ENCODE measurements at places on chromosomes 2 and 18. TPM values are rescaled to one million over a fixed set of nuclear protein-coding genes. Genes with fewer than 3 reads are reported as not detected.

RTP5 gene
- not detected for total RNA-seq

DNA sequence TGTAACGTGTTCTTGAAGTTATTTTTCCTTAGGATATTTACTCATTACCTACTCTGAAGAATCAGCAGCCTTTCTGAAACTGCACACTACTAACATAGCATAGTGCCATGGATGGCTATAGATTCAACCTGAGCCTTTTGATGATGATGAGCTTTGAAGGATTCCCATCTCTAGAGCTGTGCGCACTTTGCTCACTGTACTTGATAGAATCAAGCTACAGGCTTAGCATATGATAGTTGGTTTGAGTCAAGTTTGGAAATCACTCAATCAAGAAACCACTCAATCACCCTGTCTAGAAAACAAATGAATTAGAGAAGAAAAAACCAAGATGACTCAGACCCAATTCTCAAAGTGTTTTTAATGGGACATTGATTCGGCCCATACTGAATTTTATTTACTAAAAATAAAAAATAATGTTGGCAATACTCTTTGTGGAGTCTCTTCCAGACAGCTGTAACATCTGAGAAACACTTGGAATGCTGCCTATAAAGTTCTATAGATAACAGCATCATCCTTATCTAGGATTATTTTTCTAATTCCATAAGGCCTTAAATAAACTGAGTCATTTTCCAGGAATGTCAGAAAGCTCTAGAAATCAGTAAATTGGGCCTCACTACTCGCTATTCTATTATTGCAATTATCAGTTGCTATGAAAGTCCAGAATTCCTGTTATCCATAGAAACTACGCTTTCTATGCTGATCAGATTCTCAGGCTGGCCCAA, 259.0 kb upstream of the ERBB4 start:
- H3K4me1 ChIP-seq, result no peaks in the 10 kb centered on the region
- H3K36me3 ChIP-seq, result no peaks in the 10 kb centered on the region
- no peak overlapping the region for H3K27ac ChIP-seq
- DNase-seq, result no peak
- H3K4me3 ChIP-seq, result no peak overlapping the region
- H3K27me3 ChIP-seq, result no peaks in the 10 kb centered on the region

DNA sequence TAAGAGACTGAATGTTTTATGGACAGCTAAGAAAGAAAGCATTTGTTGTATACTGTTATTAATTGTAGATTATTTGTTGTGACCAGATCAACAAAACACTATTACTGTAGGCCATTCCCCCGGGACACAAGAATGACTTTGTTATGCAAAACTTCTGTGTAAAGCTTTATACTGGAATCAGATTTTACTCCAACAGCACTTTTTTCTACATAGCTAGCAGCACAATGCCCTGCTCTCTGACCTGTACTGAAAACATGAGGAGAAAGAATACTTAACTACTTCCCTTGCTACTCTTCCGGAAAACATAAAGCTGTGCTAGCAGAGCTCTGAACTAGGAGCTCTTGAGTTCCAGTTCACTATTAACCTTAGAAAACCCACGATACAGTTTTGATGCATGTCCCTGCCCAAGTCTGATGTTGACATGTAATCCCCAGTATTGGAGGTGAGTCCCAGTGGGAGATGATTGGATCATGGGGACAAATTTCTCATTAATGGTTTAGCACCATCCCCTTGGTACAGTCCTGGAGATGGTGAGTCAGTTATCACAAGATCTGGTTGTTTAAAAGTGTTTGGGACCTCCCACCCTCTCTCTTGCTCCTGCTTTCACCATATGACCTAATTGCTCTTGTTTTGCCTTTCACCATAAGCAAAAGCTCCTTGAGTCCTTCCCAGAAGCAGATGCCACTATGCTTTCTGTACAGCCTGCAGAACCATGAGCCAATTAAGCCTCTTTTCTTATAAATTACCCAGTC, 601.1 kb upstream of the PIK3C3 start:
- H3K27ac ChIP-seq, result no peak overlapping the region
- H3K36me3 ChIP-seq, result no peaks in the 10 kb centered on the region
- H3K27me3 ChIP-seq, result no peaks in the 10 kb centered on the region
- no peak for DNase-seq
- no peaks in the 10 kb centered on the region for H3K4me1 ChIP-seq
- H3K4me3 ChIP-seq, result no peak overlapping the region

DSC2 gene
- total RNA-seq, result 33.4 TPM

DNA sequence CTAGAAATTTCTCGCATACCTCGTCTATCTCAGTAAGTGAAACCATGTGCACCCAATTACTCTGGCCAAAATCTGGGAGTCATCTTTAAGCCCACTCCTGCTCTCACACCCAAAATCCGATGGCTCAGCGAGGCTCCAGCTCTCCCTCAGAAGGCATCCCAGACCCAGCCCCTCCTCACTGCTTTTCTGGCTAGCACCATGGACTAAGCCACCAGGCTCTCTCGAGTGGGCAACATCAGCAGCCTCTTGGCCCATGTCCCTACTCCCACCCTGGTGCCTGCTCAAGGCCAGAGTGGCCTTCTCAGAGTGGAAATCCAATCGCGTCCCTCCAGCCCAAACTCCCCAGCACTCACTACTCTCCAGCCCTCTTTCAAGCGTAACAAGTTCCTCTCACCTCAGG, 27.2 kb downstream of the TNS1 start:
- no peak overlapping the region for H3K27ac ChIP-seq
- H3K4me3 ChIP-seq, result no peak overlapping the region
- DNase-seq, result no peak
- H3K36me3 ChIP-seq, result no peaks in the 10 kb centered on the region
- no peaks in the 10 kb centered on the region for H3K27me3 ChIP-seq
- peaks cover 2% of the 10 kb centered on the region for H3K4me1 ChIP-seq

FAM110C gene
- total RNA-seq, result 20.3 TPM

DNA sequence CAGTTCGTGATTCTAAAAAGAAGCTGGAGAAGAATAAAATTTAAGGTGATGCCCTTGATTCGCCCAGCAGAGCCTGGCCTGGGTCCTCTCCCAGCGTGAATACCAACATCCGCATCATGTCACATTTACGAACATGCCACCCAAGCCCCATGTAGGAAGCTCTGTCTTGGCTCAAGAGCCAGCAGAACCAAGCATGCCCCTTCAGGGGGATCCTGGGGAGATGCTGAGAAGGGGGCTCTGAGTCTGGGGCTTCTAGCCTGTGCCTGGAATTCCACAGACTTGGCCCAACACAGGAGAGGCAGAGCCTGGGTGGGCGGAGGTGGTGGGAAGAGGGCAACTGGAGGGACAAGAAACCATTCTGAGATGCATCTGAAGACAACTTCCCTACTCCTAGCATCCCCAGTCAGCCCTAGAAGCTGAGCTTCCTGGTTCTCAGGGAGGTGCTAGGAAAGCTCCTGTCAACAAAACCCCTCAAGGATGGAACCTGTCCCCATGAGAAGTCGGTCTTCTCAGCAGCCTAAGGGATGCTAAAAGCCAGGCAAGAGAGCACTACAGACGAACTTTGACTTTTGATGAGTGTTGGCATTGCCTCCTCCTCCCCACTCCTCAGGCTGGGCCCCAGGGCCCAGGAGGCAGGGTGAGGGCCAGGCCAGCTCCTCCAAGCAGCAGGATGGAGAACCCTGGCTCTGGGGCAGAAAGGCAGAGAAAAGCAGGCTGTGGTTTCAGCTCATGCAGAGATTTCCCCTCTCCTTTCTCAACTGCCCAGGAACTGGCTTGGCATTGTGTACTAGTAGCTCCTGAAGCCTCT, 57.9 kb downstream of the POLR1A start:
- H3K27ac ChIP-seq, result no peak overlapping the region
- no peak for DNase-seq
- H3K27me3 ChIP-seq, result no peaks in the 10 kb centered on the region

RAX gene
- not detected for total RNA-seq

DNA sequence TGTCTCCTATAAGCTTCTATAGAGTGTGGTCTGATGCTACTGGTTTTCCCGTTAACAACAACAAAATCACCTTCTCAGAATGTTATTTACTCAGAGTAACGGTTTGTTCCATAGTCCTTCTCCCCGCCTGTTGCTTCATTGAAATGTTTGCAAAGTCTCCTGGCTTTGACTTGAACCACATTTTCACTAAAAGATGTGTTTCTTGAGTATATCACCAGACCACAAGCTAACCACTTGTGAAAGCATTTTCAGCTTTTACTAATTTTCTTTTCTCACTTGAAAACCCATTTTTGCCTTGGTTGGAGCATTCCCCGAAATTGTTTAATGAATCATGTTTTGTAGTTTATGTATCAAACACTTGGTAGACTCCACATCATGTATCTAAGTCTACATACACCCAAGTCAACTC, 121.2 kb downstream of the DPP4 start:
- no peak for DNase-seq
- H3K27me3 ChIP-seq, result no peaks in the 10 kb centered on the region
- H3K4me1 ChIP-seq, result no peaks in the 10 kb centered on the region
- no peak overlapping the region for H3K27ac ChIP-seq
- no peaks in the 10 kb centered on the region for H3K36me3 ChIP-seq

DNA sequence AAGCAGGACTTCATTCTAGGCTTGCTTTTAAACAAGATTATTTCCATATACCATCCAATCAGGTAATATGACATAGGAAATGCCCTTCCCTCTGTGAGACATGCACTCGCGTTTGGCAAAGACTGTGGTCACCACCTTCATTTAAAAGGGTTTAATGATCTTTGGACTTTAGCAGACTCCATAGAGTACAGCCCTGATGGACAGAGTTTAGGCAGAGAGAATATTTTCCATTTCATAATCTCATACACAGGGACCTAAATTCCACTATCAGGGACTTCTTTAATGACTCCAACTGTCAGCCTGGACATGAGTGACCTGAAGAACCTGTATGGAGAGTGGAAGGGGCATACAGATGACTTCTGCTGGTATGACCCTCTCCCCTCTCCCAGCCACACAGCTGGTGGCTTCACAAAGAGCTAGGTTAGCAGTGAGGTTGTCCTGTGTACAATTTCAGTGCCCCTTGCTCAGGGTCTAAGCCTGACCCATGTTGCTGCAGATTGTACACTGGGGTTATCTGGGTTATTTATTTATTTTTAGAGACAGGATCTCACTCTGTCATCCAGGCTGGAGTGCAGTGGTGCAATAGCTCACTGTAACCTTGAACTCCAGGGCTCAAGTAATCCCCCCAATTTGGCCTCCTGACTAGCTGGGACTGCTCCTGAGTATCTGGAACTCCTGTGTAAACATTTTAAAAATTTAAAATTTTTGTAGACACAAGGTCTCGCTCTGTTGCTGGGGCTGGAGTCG, 59.2 kb downstream of the PTPRM start:
- no peak overlapping the region for H3K27ac ChIP-seq
- DNase-seq, result no peak
- H3K4me1 ChIP-seq, result no peaks in the 10 kb centered on the region
- no peaks in the 10 kb centered on the region for H3K27me3 ChIP-seq

CD207 gene
- total RNA-seq, result not detected

TRPM8 gene
- 0.39 TPM for total RNA-seq

DNA sequence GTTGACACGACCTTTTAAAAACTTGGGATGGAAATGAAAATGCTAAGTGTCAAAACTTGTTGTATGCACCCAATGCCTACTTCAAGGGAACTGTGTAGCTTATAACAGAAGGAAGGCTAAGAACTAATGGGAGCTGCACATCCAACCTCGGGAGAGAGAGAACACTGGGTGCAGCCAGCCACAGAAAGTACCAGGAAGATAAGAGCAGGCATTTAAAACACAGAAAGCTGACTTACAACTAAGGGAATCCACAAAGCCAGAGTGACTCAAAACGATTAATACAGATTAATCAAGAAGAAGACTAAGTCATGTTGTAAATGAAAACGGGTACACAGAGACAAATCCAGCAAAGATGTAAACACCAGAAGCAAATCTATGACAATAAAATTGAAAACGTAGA, 113.4 kb downstream of the HDAC4 start:
- H3K4me1 ChIP-seq, result no peaks in the 10 kb centered on the region
- no peak for DNase-seq
- H3K27me3 ChIP-seq, result no peaks in the 10 kb centered on the region
- H3K27ac ChIP-seq, result no peak overlapping the region
- no peaks in the 10 kb centered on the region for H3K36me3 ChIP-seq

TEKT4 gene
- total RNA-seq, result not detected

ACTG2 gene
- 0.89 TPM for total RNA-seq

- H3K36me3 ChIP-seq, result no peaks in the 10 kb centered on the region
- H3K27ac ChIP-seq, result no peak overlapping the region
- peaks cover 32% of the 10 kb centered on the region for H3K4me1 ChIP-seq
- H3K27me3 ChIP-seq, result no peaks in the 10 kb centered on the region
Measured at GRCh38 chr2:178069551-178069950, 3.0 kb downstream of the PDE11A start.

DNA sequence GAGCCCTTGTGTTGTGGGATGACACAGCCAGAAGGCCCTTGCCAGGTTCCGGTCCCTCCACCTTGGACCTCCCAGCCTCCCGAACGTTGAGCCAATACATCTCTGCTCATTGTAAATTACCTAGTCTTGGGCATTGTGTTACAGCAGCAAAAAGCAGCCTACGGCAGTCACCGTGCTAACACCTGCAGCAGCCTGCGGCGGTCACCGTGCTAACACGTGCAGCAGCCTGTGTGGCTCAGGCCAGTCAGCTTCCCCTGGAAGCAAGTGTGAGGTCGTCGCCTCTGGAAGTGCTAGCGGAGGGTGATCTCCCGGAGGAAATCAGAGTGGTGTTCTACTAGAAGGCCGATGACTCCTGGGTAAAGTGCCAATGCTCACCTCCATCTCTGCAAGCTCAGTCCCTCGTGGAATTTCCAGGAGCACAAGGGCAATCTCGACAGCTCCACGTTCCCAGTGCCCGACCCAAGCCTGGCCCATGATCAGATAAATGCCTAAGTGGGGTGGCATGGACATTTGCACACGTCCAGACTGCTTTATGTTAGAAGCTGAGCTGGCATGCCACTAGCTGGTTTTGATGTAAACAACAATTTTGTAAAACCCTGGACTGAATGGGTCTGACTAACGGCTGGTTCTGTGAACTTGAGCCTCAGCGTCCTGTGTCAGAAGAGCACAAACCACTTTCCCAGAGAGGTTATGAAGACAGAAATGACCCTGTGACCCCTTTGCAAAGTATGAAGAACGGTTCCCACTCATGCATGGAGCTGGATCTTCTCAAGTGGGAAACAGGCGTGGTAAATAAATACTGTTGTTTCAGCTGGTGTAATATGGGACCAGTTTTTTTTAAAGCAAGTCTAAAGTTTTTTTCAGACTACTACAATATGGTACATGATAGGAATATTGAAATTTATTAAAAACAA, 11.4 kb upstream of the CNDP1 start:
- H3K27ac ChIP-seq, result no peak overlapping the region
- 0 out of 2 replicates have a peak, but pooled peaks cover 2% of the 10 kb centered on the region for H3K27me3 ChIP-seq
- peaks cover 3% of the 10 kb centered on the region for H3K36me3 ChIP-seq
- H3K4me3 ChIP-seq, result no peak overlapping the region
- H3K4me1 ChIP-seq, result no peaks in the 10 kb centered on the region

DNA sequence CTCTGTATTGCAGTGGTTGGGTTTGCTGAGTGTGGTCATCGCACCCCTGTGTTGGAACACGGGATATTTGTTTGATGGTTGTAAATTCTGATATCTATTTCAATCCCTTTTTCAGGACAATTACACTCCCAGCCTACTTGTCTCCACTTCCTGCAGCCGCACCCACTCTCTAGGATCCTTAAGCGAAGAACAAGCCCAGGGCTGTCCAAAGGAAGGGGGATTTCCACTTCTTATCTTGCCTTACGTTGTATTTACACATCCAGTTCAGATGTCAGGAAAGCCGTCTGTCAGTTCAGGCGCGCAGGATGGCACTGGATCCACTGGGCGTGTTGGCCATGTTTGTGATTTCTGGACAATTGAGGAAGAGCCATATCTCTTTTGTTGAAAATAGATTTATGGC, 834.5 kb upstream of the SALL3 start:
- DNase-seq, result no peak
- no peak overlapping the region for H3K4me3 ChIP-seq
- H3K4me1 ChIP-seq, result no peaks in the 10 kb centered on the region
- H3K36me3 ChIP-seq, result no peaks in the 10 kb centered on the region

AOX1 gene
- 0.71 TPM for total RNA-seq

ANO7 gene
- total RNA-seq, result 0.84 TPM

SCN7A gene
- total RNA-seq, result 0.07 TPM
